ENCODE measurements at places on chromosomes 6 and 20.

DNA sequence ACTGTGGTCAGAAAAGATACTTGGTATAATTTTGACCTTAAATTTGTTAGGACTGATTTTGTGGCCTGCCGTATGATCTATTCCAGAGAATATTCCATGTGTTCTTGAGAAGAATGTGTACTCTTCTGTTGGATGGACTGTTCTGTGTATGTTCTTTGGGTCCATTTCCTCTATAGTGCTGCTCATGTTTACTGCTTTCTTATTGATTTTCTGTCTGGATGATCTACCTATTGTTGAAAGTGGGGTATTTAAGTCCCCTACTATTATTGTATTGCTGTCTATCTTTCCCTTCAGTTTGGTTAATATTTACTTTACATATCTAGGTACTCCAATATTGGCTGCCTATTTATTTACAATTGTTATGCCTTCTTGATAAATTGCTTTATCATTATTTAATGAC lies 298.4 kb downstream of the BCKDHB start:
- no peak for DNase-seq

GRCh38 chr6:20162515-20162914 lies 49.8 kb downstream of the MBOAT1 start:
- DNase-seq: no peak

DNA sequence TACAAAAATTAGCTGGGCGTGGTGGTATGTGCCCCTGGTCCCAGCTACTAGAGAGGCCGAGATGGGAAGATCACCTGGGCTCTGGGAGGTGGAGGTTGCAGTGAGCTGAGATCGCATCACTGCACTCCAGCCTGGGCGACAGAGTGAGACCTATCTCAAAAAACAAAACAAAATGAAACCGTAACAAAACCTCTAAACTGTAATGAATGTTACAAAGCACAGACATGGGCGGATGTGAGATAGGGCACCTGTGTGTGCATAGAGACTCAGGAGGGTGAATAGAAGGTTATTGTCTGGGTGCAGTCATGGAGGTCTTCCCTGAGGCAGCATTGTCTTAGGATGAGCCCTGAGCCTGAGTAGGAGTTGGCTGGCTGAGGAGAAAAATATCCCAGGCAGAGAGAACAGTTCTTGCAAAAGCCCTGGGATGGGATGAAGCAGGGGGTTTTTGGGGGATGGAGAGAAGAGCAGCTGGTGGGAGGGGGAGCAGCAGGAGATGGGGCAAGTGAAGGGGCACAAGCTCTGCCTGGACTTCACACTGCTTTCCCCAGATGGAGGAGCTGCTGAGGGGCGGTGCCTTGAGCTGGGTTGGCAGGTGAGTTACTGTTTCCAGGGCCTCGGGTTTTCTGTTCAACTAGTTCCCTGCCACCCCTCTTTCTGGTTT lies 5.2 kb downstream of the BCAS4 start:
- no peak for DNase-seq

DNA sequence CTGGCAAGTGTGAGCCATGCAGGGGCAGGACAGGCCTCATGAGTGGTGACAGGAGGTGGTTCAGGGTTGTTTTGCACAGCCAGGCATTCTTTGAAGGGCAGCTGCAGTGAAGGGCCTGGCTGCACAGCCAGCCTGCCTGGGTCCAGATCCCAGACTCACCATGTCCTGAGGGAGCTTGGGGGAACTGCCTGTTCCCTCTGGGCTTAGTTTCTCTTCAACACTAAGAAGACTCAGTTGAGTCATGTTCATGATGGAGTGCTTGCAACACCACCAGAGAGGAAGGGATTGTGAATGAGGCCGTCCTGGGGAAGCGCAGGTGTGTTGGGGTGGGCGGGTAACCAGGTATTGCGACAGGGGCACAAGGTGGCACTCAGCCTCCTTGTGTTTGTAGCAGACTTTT lies 102.4 kb downstream of the CDH26 start:
- DNase-seq: peak; percentile 85

DNA sequence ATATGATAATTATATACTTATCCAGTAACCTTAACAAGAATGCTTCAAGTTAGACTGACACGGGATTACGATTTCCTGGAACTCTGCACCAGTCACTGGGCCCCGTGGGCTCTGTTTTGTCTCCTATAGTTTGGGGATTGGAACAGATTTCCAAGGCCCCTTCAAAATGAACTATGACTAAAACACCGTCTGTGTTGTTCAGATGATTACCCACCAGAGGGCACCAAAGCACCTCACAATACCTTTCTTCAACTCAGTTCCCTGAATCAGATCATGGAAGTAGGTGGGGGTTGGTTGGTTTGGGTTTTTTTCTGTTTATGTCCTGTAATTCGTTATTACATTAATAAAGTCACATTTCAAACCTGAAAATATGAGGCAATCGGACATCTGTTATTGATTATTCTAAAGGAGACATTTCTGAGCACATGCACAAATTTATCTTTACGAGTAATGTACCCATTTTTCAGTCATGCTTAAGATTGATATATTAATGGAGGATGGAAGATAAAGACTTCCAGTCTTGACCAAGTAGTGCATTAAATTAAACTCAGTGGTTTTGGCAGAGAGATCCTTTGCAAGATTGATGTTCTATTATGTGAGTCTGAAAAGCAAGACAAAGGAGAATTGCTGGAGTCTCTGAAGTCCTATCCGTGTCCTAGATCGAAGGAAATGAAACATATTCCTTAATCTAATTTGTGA lies 112.0 kb upstream of the COL21A1 start:
- DNase-seq: peak; percentile 60

DNA sequence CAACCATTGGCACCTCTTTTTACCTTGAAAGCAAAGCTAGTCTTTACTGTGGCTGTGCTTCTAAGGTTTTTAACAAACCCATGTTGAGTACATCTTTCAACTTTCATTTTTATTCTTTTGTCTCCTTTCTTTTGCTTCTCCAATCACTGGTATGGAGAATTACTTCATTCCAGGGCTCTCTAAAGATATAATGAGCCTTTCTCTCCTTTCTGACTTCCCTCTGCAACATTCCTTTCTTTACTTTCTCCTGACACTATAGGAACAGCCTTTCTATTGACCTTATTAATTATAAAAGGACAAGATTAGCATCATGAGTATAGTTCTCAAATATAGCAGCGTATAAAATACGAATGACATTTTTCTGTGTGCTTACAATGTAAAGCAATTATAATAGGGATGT lies 23.1 kb upstream of the KIAA0408 start:
- DNase-seq: no peak

GRCh38 chr6:162873537-162873936 lies 145.8 kb downstream of the PACRG start:
- DNase-seq: no peak
